ENCODE measurements at places on chromosomes 16 and 17.

GRCh38 chr16:648071-648780 lies 939 bp upstream of the WDR90 start:
- no peak for DNase-seq

GRCh38 chr17:15340966-15341365 lies 431 bp downstream of the TEKT3 start:
- DNase-seq, result no peak

- no peak for DNase-seq
These were observed 5.6 kb upstream of the SUPT4H1 start for GRCh38 chr17:58357312-58358297.

DNA sequence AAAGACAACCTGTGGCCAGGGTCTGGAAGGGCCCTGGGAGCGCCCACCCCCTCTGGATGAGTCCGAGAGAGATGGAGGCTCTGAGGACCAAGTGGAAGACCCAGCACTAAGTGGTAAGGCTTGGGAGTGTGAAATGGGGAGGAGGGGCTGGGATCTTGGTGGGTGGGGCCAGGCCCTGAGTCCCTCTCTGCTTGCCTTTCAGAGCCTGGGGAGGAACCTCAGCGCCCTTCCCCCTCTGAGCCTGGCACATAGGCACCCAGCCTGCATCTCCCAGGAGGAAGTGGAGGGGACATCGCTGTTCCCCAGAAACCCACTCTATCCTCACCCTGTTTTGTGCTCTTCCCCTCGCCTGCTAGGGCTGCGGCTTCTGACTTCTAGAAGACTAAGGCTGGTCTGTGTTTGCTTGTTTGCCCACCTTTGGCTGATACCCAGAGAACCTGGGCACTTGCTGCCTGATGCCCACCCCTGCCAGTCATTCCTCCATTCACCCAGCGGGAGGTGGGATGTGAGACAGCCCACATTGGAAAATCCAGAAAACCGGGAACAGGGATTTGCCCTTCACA lies 1.2 kb upstream of the STARD3 start:
- no peak for DNase-seq

- DNase-seq, result no peak
These were observed 18.4 kb downstream of the SP2 start for GRCh38 chr17:47914306-47914948.

DNA sequence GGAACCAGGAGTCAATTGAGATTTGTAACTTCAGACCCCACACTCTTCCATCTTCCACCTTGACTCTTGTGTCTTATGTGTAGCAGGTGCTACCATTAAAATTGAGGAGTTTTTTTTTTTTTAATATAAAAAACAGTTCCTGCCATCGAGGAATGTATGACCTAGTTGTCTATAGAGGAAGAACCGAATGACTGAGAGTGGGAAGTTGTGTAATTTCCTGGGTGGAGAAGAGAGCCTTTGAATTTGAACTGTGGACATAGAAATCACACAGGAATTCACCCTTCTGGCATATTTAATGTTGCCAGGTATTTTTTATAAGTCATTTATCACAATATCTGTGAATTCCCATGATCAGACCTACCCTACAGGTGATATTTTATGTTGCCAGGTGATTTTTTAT lies 22.0 kb downstream of the SP2 start:
- DNase-seq, result no peak

DNA sequence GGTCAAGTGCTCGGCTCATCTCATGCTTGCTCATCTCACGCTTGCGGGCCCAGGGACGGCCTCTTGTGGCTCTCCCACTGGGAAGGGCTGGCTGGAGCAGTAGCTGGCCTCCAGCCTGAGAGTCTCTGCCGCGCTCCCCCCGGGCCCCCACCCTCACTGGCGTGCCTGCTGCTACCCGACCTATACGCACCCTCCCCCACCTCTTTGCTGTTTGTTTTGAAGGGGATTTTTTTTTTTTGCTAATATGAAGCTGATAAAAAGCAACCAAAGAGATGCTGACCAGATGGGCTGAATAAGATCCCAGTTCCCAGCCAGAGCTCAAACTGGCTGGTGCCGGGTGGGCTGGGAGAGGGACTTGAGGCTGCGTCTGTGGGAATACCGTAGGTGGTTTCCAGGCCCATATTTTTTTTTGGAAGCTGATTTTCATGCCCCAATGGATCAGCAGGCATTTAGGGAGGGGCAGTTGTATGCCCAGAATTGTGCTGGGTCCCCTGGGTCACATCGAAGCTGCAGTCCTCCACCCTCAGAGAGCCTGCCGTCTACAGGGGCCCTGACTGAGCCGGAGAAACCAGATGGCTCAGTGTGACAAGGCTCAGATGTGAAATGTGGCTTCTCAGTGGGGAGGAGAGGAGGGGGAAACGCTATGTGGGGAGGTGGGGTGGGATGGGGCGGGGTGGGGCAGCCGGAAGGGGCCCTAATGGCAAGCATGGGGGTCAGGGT lies 115.0 kb downstream of the RAP1GAP2 start:
- no peak for DNase-seq

DNA sequence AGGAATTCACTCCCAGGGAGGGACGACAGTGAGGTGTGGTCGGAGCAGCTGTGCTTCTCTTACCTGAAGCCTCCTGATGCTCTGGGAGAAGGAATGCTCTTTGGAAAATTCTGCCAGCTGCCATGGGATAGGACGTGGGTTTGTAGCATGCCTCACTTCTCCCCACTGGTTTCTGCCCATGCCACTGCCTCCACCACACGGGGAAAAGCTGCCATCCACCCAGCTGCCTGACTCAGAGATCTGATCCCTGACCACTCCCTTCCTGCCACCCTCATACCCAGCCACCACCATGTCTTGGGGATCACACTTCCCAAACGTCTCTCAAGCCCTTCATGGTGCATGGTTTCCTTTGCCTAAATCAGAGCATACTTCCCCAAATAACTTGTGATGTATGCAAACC lies 80.0 kb downstream of the CPPED1 start:
- no peak for DNase-seq

DNA sequence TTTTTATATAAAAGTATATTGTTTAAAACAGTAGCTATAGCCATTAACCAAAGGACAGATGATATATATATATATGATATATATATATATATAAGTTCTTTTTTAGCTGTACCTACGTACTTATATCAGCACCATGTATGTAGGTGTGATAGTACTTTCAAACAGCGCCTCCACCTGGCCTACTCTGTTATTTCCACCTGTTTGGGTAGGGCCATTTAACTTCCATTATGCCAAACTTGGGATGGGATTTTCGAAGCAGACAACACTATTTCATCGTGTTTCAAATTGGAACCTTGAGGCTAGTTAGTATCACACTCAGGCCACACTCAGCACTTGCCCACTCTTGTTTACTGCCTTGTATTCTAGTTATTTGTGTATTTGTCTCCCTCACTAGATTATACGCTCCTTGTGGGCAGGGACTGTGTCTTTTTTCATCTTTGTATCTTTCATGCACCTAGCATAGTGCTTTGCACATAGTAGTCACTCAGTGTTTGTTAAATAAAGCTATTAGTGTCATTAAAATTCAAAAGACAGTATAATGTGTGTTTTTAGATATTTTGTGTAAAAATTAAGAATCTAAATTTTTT lies 11.8 kb upstream of the CLTC start:
- no peak for DNase-seq

GRCh38 chr17:1271030-1271423 lies 783 bp downstream of the BHLHA9 start:
- no peak for DNase-seq

GRCh38 chr16:57987441-57988177 lies 12.9 kb downstream of the ZNF319 start:
- no peak for DNase-seq
